Stimulated activated CD8-positive, alpha-beta memory T cell treated with anti-CD3 and anti-CD28 coated beads, Interleukin-2, amount 100 ng/mL, for 48 hours (primary cell): ENCODE measurements at places on chromosomes 5 and 9.
A peak's percentile ranks its signal among the peaks of the same experiment; 100 is the strongest.

GRCh38 chr9:4756420-4756819 is 15.4 kb upstream of the AK3 start:
- no peak for DNase-seq

DNA sequence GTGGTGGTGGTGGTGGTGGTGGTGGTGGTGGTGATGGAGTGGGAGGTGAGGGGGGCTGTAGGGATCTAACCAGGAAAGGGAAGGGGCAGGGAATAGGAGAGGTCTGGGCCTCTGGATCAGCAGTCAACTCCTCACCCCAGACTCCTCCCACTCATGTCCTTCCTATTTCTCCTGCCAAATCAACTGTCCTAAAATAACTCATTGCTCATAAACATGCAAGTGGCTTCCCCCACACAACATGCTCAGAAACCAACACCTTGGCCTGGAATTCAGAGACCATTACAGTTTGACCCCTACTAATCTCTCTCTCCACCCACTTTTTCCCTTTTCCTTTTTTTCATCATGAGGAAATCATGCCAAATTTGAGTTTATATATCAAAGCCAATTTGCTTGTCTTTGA is 8.4 kb upstream of the FSD1L start:
- no peak for DNase-seq

DNA sequence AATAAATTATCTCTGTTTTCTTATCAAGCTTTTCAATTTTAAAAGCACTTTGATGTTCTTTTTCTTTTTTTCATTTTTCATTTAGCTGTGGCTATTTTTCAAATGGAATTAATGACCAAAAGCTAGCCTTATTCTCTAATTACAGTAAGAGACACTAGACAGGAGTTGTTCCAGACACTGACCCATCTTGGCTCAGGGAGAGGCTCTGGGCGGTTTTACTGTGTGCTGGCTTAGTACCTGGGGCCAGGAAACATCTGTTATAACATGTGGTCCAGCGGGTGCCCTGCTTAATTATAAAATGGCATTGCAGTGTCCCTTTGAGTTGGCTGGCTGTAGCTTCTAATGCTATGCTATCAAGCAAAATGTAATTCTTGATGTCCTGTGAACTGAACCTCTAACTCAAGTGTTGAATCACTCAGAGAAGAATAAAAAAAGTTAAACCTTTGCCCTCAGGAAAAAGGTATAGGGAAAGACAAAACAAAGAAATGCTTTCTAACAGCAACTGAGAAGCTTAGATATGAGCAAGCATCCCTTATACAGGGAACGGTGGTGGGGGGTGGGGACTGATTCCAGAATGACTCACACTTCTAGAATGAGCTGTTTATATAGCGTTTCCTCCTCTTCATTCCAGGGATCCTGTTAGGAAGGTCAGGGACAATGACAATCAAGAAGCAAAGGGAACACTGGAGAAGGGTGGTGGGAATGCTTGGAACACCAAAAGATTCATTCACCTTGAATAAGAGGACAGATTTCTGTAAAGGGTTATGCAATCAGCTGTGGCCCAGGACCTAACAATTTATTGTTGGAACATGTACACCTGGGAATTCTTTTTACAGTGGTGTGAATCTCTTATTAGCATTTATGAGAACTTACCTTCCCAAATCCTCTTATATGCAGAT is 58.7 kb upstream of the NFIB start:
- no peak for DNase-seq

DNA sequence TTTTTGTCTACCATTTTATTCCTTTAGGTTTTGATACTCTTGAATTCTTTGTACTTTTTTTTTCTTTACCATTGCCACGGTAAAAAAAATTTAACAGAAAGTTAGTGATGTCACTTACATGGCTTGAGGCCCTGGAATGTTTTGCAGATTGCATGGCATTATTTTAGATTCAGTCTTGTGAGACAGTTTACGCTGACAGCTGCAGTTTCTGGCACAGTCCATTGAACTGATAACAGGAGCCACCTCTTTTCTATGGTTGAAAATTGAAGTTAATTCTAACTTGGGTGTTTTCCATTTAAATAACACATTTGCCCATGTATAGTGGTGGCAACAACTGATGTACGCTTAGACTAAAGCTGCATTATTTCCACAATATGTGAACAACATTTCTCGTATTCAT is 1028.5 kb downstream of the CDH18 start:
- DNase-seq, result no peak

DNA sequence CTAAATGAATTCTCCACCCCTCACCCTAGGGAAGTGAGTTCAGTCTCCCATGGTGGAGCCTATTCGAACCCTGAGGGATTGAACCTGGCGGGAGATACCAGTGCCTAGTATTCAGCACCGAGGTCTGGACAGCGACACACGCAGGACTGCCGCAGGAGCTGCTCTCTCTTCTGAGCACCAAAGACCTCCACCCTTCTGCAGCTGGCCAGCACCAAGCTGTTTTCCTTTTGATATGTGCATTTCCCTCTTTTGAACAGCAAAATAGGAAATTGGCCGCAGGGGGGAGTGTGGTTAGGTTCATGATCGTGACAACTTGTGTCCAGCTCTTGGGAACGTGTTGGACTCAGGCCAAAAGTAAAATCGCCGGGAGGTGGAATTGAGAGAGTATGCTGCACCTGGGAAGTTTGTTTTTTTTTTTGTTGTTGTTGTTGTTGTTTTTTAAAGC is 1.2 kb upstream of the PCSK1 start:
- DNase-seq, result peak; percentile 36

GRCh38 chr9:108512426-108513173 is 343.2 kb downstream of the ACTL7B start:
- no peak for DNase-seq

- DNase-seq, result peak; percentile 62
Measured at GRCh38 chr5:132294728-132295504, 722 bp downstream of the SLC22A4 start.

DNA sequence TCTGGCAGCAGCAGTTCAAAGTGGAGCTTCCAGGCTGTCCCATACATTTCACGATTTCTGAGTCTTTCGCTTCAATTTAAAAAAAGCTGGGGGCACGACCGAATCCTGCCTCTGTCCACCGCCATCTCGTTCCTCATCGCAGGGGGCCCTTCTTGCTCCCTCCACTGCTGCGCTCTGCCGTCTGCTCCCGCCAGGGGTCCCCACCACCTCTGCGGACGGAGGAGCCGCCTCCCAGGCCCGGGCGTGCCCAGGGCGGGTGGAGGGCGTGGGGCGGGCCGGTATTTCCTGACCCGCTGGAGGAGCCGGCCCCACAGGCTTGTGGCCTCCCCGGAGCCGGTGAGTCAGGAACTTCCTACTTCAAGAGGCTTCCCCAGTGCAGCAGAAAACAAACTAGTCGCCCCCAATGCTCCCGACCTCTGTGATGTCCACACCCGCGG is 50.4 kb downstream of the USP20 start:
- DNase-seq, result peak; percentile 97

- DNase-seq, result no peak
Measured at GRCh38 chr9:108978205-108978604, 35.1 kb downstream of the CTNNAL1 start.

GRCh38 chr5:57777174-57777581 is 294.6 kb upstream of the ACTBL2 start:
- DNase-seq, result no peak
